ENCODE measurements at places on chromosomes 7 and 10.

- DNase-seq = no peak
Observed at GRCh38 chr10:78755877-78756455, 312.8 kb upstream of the ZMIZ1 start.

DNA sequence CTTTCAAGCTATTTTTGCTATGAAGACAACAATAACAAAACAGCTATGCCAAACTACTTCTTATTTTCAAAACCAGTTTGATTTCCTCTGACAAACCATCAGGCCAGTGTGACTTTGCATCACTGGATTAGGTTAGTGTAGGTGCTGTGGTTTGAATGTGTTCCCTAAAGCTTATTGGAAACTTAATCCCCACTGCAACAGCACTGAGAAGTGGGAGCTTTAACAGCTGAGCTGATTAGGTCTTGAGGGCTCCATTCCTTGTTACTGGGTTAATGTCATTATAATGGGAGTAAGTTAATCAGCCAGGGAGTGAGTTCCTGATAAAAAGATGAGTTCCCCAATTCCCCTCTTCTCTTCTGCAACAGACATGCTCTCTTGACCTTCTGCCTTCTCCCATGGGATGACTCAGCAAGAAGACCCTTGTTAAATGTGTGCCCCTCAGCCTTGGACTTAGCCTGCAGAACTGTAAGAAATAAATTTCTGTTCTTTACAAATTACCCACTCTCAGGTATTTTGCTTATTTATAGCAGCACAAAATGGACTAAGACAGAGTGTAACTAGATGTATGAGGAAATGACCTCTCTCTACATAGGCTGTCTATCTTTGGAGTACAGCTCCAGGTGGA lies 186.8 kb downstream of the CTTNBP2 start:
- DNase-seq = peak; percentile 96

DNA sequence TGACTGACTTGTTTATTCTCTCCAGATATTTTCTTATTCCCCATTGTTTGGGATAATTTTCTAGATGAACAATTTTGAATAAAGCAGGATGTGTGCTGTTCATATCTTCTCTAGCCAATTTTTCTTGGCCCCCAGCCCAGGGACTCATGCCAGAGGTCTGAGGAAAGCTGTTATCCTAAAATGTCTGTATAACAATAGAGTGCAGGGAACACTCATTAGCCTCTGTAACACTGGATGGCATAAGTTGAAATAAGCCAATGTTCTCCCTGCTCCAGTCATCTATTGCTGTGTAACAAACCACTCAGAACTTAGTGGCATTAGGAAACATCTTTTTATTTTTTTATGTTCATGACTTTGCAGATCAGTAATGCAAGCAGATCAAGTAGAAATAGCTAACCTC lies 121.7 kb upstream of the TRIM24 start:
- no peak for DNase-seq

GRCh38 chr10:13773043-13773442 lies 186.3 kb downstream of the PRPF18 start:
- no peak for DNase-seq

GRCh38 chr7:31981874-31982390 lies 88.3 kb downstream of the PDE1C start:
- no peak for DNase-seq

- peak; percentile 70 for DNase-seq
Observed at GRCh38 chr7:19754521-19755116, 18.8 kb downstream of the TMEM196 start.

- no peak for DNase-seq
Observed at GRCh38 chr10:111086574-111086973, 9.7 kb downstream of the ADRA2A start.

DNA sequence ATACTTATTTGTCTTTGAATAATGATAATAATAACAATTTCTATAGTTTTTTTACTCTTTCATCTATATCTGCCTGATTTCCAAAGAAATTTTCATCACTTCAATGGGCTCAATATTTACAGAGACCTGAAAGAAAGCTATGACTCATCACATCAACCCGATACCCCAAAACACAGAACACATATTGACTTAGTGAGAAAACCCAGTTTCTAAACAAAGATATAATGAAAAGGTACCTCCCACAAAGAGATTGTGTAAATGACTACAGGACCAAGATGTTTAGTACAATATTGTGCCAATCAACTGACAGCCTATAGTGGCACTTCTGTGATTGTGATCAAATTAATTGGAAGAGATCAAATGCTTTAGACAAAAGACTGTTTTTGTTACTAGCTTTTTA lies 133.9 kb downstream of the PCDH15 start:
- no peak for DNase-seq

GRCh38 chr7:44059219-44060090 lies 5.9 kb downstream of the PGAM2 start:
- no peak for DNase-seq

DNA sequence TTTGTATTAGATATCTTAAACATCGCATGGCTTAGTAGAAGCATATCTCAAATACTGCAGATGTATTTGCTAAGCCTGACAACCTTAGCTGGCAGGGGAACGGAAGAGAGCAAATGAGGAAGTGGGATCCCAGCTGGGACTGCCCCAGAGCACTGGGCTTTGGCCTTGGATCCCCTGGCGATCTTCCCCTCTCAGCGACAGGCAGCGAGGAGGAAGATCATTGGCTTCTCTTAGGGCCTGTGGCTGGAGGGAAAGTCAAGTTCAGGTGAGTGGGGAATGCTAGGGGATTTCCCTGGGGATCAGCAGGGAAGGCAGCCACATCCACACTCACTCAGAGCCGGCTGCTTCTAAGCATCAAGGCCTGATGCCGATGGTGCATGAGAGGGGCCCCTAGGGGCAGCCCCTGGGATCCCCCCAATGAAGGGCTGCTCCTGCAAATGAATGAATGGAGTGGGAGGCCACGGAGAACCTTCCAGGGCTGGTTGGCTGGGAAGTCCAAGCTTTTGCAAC lies 42.0 kb downstream of the LYZL2 start:
- peak; percentile 9 for DNase-seq

- no peak for DNase-seq
Observed at GRCh38 chr10:49283491-49283890, 15.5 kb upstream of the C10orf71 start.

- DNase-seq = no peak
Observed at GRCh38 chr10:73983096-73984047, 14.5 kb upstream of the VCL start.

- no peak for DNase-seq
Observed at GRCh38 chr10:52216852-52217251, 97.2 kb upstream of the DKK1 start.
